ENCODE measurements at places on chromosomes 5 and 9.
A peak's percentile ranks its signal among the peaks of the same experiment; 100 is the strongest.

DNA sequence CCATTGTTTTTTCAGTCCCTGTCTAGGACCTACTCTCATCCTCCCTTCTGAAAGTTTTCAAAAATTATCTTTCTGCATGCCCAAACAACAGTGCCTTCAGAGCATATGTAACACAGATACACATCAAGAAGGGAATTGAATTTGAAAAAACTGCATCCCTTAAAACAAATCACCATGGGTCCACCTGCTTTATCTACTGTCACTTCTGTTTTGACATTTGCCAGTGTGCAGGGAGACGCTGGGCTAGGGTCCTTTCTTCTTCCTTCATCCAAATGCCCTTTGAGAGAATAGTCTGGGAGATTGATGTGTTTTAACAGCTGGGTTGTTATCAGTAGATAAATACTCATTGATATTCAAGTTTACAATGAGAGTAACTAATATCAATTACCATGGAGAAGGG is 1630.1 kb downstream of the MAT2B start:
- DNase-seq, result no peak

DNA sequence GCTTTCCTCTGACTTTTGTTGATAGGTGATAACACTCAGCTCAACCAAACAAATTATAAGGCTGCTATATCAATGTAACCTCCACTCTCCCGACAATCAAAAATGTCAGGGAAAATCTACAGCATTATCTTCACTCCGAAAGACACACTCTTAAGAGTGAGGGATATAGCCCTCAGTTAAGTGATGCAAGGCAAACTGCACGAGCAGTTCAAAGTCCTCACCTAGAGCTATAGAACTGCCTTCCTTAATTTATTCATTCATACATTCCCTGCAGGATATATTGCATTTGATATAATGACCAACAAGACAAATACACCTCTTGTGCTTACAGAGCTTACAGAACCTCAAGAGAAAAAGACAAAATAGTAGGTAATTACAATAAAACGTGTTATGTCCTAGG is 378.1 kb downstream of the ELAVL2 start:
- no peak for DNase-seq

DNA sequence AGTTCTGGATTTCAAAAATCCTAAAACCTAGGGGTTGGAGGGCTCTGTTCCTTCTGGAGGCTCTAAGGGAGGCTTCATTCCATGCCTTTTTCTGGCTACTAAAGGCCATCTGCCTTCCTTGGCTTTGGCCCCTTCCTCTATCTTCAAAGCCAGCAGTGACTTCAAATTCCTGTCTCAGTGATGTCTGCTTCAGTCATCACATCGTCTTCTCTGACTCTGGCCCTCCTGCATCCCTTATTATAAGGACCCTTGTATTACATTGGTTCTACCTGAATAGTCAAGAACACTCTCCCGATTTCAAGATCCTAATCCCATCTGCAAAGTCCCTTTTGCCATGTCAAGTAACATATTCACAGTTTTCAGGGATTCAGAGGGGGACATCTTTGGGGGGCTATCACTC is 60.3 kb downstream of the GNA14 start:
- DNase-seq, result no peak

DNA sequence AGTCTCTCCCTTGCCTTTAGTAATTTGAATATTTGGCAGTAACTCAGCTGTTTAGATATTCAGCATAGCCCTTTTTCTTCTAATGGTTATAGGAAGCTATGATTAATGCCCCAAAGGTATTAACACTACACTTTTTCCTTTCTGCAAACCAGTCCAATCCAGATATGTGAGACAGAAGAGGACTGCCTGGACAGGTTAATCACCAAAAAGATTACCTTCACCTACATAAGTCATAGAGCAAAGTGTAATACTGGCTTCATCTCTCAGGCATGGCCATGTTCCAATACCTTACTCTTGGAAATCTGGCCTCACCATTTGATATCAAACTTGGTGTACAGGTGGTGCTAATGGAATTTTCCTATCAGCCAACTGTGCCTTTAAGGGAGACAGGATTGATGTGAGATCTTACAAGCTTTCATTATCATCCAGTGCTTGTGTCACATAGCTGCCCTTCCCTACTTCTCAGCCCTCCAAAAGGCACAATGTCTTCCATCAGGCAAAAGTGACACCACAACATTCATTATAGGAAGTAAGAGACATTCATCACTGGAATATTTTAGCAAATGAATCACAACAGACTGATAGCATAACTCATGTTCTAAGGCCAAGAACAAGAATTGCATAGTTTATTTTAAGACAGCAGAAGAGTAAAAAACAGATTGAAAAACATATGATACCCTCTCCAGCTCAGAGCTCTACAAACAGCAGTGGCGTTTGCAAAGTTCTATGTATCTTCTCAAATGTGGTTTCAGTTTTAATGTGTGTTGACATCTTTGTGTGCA is 91.2 kb upstream of the PAM start:
- DNase-seq, result no peak

DNA sequence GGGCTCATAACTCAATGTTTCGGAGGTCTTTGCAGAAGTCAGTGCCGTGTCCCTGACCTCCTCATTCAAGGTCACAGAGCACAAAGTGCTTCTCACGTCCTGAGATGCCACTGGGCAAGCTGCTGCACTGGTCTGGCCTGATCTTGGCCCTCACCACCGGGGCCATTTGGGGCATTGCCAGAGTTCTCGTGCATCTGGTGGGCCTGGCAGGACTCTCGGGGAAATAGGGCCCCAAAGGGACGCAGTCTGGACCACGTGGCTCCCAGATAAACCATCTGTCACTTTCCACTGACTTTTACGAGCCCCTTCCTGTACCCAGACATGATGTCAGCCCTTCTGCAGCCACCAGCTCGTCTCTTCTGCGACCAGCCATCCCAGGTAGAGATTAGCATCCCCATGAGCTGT is 54.8 kb downstream of the HRH2 start:
- DNase-seq, result no peak

GRCh38 chr9:89555451-89556375 is 49.1 kb upstream of the GADD45G start:
- no peak for DNase-seq

DNA sequence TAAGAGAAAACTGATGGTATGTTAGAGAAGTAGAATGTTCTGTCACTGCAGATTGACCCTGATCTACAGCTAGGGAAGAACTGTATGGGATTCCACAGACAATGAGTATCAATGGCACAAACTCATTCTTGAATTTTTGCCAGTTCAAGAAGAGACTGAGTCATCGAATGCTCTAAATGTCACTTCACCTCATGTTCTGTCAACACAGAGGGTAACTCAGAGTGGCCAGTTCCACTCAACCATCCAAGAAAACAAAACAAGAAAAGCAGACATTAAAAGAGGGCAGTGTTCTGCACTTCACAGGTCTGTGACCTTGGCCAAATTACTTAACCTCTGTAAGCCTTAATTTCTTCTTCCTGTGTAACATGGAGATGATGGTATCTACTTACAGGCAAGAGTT is 132.2 kb upstream of the HMHB1 start:
- DNase-seq, result no peak

GRCh38 chr5:59799668-59800346 is 93.7 kb downstream of the PDE4D start:
- DNase-seq, result peak; percentile 50

- DNase-seq, result no peak
Measured at GRCh38 chr9:81546489-81546888, 142.9 kb downstream of the TLE1 start.

GRCh38 chr9:134493461-134494272 is 147.9 kb upstream of the COL5A1 start:
- DNase-seq, result no peak

- no peak for DNase-seq
Measured at GRCh38 chr5:169697976-169698375, 60.9 kb downstream of the DOCK2 start.

GRCh38 chr5:142671801-142672200 is 14.1 kb downstream of the FGF1 start:
- DNase-seq, result no peak

GRCh38 chr9:23700359-23700758 is 125.7 kb downstream of the ELAVL2 start:
- DNase-seq, result no peak

DNA sequence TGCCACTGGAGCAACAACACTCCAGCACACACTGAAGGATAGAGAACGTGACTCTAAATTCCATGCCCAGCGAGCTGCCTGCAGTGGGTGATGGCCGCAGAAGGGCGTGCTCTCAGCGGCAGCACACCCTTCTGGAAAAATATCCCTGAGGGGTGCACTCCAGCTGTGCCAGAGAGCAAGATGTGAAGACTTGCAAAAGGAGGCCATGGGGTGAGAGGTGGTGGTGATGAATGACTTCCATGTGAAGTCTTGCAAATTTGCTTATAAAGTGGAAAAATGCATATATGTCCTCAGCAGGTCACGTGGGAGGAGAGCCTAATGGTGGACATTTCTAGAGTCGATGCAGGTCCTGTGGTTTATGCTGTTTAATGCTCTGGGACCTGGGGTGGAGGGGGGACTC is 39.8 kb upstream of the COL5A1 start:
- DNase-seq, result no peak

- DNase-seq, result no peak
Measured at GRCh38 chr5:43156388-43156787, 35.6 kb upstream of the NIM1K start.

DNA sequence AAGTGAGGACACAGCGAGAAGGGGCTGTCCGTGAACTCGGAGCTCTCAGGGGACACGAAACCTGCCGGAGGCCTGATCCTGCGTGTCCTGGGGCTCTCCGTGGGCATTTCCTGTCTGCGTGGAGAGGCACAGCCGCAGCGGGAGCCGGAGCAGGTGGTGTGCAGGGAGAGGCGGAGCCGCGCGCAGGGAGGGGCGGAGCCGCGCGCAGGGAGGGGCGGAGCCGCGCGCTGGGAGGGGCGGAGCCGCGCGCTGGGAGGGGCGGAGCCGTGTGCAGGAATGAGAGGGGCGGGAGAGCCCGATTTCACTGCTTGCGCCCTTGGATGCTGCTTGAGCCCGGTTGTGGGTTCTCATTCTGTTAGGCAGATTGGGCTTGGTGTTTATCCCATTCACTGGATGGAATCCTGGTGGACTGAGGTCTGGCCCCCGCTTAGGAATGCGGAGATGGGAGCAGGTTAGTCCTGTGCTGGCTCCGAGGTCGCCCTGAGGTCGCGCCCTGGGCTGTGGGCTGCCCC is 26.7 kb downstream of the NDUFS6 start:
- no peak for DNase-seq

DNA sequence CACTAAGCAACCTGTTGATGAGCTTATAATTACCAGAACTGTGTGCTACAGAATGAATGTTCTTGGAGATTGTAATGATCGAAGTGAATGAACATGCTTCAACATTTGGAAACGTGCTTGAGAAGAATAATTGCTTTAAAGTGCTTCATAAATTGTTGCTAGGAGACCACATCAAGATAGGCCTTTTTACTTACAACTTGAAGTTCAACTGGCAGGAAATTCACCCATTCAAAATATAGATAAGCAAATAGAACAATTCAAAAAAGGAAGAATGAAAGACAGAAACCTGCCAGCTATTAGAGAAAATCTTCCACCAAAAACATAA is 38.0 kb upstream of the SLC44A1 start:
- DNase-seq, result no peak

GRCh38 chr5:149414405-149415065 is 35.4 kb upstream of the IL17B start:
- no peak for DNase-seq

DNA sequence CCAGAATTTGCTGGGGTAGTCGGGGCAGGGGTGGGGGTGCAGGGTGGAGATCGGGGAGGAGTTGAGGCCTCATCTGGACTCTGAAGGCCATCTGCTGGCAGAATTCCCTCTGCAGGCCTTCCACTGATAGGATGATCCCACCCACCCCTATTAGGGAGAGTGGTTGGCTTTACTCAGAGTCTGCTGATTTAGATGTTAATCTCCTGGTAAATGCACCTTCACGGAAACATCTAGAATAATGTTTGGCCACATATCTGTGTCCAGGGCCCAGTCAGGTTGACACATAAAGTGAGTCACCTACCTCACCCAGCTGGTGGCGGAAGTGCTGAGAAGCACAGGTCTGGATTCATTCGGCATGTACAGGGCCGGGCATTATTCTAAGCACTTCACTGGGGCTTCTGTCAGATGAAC is 50.0 kb downstream of the DAPK1 start:
- DNase-seq, result no peak

- DNase-seq, result no peak
Measured at GRCh38 chr5:178673801-178674295, 47.0 kb upstream of the CLK4 start.

DNA sequence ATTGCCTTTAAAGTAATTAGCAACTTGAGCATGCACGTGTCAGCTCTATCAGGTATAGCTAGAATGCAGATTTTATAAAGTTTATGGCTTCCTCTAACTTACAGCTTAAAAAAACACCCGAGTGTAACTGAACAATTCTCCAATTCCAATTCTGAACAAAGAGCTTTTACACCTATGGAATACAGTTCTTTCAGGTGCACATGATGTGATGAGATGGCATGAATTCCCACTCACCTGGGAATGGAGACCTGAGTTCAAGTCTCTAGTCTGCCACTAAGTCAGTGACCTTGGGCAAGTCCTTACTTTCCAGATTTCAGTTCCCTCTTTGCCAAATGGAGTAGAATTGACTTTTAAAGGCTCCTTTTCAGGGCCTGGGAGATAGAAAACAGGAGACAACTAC is 1.8 kb downstream of the ZFAND5 start:
- DNase-seq, result no peak

DNA sequence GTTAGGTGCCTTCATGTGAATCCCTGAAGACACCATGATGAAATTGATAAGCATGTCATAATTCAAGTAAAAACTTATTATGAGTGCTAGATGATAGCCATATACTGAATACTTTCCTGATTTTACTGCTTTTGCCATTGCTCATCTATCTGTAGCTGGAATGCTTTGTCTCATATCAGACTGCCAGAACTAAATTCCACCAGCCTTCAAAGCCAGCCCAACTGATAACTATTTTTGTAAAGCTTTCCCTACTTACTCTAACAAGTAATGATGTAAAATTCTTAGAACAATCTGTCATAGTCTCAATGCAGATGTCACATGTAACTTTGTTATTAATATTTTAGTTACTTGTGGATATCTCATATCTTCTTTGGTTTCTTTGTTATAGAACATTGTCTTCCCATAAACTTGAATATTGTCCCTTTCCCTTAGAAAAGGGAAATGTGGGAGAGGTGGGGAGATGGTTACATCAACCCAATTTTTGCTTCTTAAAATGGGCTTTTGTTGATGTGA is 128.3 kb downstream of the ZCCHC7 start:
- no peak for DNase-seq

DNA sequence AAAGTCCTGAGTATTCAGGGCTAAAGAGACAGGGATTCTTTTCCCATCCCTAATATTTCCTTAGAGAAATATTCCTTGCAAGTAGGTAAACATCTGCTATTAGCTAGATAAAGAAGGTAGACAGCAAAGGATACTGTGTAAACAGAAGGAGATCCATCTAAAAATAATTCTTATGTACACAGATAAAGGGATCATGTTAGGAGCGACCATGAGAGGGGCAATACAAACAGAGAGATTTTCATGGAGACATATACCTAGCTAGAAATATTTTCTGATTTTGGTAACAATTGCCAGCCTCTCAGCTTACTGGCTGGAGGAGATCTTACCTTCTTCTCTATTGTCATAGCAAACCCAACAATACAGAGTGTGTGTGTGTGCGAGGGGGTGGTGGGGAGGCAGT is 184.6 kb upstream of the DMAC1 start:
- DNase-seq, result no peak

- no peak for DNase-seq
Measured at GRCh38 chr9:37424686-37425297, 2.3 kb downstream of the GRHPR start.

GRCh38 chr9:21688108-21689102 is 114.0 kb upstream of the MTAP start:
- peak; percentile 47 for DNase-seq

All from HFF-Myc (cell line).